NCI-H446 (cell line): ENCODE measurements at places on chromosomes 3 and 15.
A peak's percentile ranks its signal among the peaks of the same experiment; 100 is the strongest.

DNA sequence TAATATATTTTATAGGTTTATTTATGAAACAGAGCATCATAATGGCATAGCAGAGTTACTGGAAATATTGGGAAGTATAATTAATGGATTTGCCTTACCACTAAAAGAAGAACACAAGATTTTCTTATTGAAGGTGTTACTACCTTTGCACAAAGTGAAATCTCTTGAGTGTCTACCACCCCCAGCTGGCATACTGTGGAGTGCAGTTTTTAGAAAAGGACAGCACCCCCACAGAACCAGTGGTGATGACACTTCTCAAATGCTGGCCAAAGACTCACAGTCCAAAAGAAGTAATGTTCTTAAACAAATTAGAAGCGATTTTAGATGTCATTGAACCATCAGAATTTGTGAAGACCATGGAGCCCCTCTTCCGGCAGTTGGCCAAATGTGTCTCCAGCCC lies 58.1 kb downstream of the DNAH1 start:
- DNase-seq = no peak

- DNase-seq = no peak
These were observed 253.0 kb upstream of the ADAMTS9 start for GRCh38 chr3:64940596-64941348.

DNA sequence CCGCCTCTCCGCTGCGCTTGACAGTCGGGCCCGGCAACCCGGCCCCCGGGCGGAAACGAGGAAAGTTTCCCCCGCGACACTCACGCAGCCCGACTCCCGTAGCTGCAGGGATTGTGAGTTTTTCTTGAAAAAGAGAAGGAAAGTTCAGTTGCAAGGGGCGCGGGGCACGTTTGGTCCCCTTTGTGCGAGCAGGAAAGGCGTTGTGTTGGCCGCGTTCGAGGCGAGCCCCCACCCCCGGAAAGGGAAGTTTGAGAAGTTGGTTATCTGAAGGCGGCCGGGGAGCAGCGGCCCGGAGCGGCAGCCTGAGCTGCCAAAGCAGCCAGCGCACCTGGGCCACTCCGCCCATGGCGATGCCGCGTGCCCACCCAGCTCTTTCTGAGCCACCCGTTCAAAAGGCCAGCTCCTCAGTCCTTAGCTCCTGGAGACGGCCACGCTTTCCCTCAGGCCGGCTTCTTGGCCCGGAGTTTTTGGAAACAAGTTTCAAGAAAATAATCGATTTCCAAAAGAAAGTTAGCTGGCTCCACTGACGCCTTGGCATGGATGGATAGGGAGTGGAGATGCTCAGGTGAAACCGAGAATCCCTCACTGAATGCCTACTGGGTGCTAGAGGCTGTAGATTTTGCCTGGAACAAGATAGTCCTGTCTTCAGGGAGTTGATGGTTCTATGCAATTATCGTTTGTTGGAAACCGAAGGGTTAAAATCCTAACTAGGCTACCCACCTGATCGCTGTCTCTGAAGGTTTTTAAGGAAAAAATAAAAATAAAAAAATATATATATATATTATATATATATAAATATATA lies 832 bp downstream of the TGFBR2 start:
- DNase-seq = no peak

- peak; percentile 51 for DNase-seq
These were observed 748.6 kb upstream of the GBE1 start for GRCh38 chr3:82509951-82510603.

GRCh38 chr3:37863949-37864822 lies 2.5 kb downstream of the CTDSPL start:
- DNase-seq = no peak

DNA sequence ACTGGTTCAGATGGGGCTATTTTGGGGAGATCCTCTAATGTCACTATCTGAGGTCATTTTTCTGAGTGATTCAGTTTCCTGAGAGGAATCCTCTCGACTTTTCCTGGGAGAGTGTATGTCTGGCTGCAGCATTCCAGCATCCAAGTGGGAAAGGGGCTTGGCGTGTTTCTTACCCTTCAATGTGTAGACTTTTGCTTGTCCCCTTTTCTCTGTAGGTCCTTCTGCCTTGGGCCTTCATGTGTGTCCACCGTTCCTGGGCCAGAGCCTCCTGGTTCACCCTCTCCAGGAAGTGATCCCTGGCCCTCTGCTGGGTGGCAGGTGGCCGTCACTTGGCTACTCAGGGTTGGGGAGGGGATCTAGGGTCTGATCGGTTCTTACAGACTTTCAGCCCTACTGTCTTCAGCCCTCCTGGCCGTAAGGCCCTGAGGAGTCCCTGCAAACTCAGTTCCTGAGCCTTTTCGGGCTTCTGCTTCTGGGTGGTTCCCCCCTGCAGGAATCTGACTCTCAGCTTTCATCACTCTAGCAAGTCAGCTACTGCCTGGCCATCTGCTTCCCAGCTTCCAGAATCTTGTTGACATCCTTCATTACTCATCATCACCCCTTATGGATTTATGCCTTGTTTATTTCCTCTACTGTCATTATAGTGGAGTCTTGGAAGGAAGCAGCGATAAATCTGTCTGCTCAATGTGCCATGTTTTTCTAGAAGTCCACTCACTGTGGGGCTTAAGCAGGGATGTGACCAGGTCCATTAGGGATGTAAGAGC lies 36.5 kb downstream of the GOLGA6L10 start:
- peak; percentile 24 for DNase-seq

DNA sequence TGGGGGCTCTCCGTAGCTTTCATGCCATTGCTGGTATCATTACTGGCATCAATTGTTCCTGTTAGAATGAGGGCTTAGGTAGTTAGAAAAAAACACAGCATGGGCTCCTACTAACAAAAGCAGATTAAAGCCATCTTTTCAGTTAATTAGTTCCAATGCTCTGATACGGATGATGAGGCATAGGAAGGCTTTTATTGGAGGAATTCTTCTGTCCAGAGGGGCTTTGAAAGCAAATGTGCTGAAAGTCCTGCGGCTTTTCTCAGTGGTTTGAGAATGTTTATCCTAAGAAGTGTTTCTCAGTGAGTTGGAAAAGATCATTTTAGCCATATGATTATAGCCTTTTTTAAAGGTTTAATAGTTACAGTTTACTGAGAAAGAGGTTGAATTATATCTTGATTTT lies 198.5 kb downstream of the THSD4 start:
- no peak for DNase-seq

GRCh38 chr3:8759038-8759707 lies 10.2 kb downstream of the OXTR start:
- DNase-seq = no peak

- no peak for DNase-seq
These were observed 182.6 kb downstream of the ARRDC4 start for GRCh38 chr15:98143116-98143515.

DNA sequence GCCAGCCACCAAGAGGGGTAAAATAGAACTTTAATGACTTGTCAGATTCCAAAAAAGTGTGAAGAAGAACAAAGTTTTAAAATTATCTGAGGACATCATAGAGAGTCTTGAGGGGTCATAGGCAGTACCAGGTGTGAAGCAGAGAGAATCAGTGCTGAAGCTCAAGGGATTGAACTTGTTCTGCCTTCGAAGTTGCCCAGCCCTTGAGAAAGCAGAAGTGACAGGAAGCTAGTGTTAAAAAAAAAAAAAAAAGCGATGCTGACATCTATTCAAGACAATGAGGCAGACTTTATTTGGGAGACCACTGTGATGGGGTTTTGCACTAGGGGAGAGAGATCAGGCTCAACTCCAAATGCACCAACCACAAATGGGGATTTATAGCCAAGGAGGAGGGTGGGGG lies 21.8 kb downstream of the FBXO22 start:
- DNase-seq = no peak

GRCh38 chr3:133644768-133645167 lies 17.0 kb downstream of the TOPBP1 start:
- no peak for DNase-seq

DNA sequence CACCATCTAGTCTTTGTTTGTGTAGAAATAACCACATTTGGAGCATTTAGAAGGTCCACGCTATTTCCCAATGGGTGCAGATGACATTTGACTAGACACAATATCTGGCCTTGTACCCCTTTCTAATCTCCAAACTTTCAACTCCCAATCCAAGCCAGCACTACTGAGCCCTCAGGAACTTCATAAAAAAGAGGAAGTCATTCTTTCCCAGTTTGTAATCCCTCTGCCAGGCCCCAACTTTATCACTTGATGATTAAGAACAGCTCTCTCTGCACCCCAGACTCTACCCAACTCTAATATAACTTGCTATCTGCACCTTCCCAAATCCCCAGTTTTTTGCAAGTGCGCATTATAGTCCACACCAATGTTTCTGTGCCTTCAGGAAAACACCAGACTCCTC lies 170.2 kb downstream of the KCNMB2 start:
- no peak for DNase-seq

DNA sequence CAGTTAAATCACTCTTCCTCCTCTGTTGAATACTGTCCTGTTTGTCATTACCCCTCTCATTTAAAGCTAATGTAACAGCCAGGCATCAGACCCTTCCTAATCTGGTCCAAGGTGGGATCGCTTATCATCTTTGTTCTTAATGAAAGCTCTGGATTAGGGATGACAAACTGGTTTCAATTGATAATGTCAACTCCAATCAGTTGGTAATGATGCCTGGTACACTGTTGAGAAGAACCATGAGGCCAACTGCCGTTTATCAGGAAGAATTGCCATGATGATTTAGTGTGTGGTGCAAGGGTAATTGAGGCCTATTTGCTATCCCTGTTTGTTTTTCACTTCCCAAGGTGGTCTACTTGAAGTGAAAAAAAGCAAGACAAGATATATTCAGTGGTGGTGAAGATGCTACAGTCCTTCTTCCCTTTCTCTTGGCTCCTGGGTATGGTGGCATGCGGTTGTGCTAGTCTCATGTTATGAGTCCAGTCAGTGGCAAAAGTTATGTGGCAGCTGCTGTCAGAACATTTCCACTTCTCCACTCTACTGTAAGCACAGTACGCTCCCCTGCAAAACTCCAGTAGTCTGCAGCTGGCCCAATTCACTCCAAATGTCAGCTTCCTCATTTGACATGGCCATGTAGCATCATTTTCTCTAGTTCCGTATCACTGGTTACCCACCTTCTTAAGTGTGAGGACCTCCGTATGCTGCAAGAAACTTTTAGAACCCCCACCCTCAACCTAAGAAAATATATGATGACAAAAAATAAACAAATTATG lies 72.5 kb downstream of the MORC1 start:
- DNase-seq = no peak

DNA sequence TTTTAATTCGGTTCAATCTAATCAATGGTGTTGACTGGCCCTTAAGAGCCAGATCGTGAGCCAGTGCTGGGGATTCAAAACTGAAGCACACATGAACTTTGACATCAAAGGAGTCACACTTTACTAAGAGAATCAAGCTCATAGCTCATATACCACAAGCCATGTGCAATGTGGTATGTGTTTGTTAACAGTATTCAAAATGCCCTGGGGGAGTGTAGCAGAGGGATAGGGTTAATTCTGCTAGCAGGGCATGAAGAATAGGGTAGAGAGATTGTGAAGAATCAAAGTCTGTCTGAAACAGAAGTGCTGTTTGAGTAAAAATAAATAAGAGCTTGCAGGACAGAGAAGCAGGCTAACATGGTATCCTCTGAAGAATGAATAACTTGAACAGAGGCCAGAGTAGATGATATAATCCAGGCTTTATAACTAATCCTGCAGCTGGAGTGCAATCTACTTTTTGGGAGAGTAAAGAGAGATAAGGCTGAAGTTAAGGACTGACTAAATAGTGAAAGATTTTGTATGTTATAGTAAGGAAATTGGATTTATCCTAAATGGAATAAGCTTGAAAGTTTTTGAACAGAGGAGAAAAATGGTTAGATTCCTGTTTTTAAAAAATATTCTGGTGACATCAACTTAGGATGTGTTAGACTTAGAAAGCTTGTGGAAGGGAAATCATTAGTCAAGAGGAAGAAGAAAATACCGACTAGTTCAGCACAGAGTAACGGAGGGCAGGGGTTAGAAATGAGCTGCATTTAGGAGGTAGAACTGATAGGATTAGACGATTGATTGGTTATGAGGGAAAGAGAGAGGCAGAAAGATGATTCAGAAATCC lies 292.0 kb downstream of the NFKBIZ start:
- DNase-seq = no peak

DNA sequence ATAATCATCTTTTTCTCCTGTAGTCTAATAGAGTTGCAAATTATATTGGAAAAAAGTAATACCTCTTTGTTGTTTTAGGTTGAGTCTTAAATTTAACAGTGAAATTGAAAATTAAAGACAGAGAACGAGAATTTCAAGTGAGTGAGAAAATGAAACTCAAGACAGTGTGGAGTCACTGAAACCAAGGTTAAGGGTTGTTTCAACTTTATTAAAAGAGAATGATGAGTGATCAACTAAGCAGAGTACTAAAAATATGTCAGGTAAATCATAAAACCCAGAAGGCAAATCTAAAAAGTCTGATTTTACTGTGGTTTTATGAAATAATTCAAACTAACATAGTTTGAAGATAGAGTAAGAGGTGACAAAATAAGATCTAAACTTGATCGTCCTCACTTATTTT lies 782.5 kb upstream of the SEMA6D start:
- DNase-seq = no peak

GRCh38 chr15:82044373-82045178 lies 1.2 kb downstream of the MEX3B start:
- peak; percentile 43 for DNase-seq

DNA sequence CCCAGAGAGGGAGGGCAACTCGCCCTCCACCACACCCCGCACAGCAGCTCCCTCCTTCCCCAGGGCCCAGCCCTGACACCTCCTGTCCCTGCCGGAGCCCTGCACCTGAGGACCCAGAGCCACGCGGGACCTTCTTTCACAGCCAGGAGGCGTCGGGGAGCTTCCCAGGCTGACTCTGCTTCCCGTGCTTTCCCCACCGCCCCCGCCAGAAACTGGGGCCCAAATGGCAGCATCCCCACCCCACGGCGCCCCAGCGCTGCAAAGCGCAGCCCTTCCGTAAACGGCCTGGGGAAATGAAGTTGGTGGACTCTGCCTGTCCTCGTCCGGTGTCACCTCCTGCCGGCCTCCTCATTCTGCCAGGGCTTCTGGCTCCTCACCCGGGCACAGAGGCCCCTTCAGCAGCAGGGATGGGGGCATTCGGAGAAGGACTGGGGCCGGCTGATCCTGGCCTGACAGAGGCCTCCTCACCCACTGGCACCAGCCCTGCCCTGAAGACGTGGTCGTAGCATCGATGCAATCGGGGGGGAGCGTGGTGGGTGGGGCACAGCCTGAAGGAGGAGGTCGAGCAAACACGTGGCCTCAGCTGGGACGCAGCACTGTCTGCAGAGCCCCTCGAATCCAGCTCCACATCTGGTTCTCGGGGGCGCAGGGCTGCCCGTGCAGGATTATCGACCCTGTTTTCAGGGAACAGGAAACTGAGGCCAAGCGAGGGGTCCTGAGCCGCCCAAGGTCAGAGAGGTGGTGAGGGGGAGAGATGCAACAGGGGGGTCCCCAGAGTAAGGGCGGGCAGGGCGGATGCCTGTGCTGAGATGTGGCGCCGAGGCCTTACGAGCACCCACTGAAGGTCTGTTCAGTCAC lies 235.4 kb downstream of the XXYLT1 start:
- DNase-seq = no peak
